KBM-7 (cell line): ENCODE measurements at places on chromosomes 7 and 10.

- no peak for DNase-seq
These were observed 1038.9 kb downstream of the GRM8 start for GRCh38 chr7:126213876-126214275.

GRCh38 chr7:142883571-142884285 is 1.8 kb downstream of the TRPV6 start:
- no peak for DNase-seq

- DNase-seq: no peak
These were observed 28.8 kb downstream of the ARL4A start for GRCh38 chr7:12716134-12716681.

DNA sequence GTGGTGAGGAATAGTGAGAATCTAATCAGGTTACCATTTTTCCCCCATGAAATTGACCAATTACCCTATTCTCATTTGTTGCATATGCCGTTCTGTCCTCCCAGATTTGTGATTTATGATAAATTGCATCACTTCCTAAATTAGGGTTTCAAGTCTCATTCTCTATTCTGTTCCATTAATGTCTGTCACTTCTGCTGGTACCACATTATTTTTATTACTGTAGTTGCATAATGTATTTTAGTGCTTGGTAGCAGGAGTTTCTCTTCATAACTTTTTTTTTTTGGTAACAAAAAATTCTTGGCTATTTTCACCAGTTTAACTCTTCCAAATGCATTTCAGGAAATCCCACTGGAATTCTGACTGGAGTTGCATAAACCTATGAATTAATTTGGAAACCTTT is 44.0 kb upstream of the FAM133B start:
- DNase-seq: peak; percentile 33
